Stimulated activated CD4-positive, alpha-beta T cell treated with anti-CD3 and anti-CD28 coated beads, Interleukin-12 subunit alpha, Interleukin-12 subunit beta, amount 100 ng/mL, for 24 hours (primary cell): ENCODE measurements at places on chromosomes 4 and X.

GRCh38 chr4:160836431-160836830 is 1327.4 kb downstream of the FSTL5 start:
- DNase-seq = no peak

DNA sequence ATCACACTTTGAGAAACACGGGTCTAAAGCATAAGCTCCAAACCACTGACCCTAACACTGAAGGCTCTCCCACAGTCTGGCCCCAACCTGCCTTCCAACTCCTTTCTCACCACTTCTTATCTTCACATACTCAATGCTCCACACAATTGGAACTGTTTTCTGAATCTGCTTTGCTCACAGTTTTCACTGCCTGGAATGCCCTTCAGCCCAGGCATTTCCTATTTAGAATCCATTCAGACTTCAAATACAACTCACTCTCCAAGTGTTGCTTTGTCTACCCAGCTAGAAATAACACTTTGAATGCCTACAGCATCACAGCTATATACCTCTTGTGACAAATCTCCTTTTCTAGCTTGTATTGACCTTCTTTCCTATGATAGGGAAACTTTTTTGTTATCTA is 10.2 kb downstream of the OTUD4 start:
- DNase-seq = no peak

- no peak for DNase-seq
Observed at GRCh38 chr4:83082777-83083176, 31.8 kb downstream of the PLAC8 start.

DNA sequence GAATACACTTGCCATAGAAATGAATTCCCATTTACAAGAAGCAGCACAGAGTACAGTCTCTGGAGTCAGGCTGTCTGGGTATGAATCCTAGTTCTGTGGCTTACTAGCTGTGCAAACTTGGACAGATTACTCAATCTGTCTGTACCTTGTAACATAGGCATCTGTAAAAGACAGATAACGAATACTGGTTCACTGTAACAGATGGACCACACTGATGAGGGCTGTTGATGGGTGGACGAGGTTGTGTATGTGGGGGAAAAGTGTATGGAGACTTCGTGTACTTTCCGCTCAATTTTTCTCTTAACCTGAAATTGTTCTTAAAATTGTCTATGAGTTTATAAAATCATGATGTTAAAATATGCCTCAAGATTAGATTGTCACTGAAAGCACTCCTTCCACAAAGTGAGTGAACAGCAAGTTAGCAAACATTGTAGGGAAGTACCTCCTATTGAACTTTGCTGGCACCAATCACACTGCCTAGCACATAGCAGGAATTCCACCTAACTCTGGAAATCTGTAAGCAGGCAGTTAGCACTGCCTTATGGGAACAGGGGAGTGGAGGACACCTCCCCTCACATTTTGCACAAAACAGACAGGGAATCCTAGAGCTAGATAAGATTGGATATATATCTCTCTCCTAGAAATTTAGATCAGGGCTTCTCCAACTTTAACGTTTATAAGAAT is 6.5 kb upstream of the EXOSC9 start:
- no peak for DNase-seq

DNA sequence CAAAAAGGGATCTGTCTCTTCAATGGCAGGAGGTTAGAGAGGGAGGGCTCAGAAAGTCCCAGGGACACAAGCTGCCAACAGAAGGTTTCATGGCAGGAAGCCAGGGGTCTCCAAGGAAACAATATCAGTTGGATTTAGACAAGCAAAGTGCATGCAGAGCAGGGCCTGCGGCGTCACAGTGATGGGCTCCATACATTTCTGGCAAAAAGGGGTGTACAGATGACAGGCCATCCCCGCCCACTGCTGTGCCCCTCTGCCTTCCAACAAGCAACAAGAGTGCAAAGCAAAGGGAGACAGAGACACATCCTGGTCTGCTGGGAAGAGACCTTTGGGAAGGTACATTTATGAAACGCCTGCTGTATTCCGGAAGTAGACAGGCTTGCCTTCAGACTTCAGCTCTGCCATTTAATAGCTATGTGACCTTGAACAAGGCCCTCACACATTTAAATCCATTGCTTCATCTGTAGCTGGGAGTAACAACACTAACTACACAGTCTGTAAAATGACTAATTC is 121.2 kb downstream of the AFAP1 start:
- DNase-seq = no peak

DNA sequence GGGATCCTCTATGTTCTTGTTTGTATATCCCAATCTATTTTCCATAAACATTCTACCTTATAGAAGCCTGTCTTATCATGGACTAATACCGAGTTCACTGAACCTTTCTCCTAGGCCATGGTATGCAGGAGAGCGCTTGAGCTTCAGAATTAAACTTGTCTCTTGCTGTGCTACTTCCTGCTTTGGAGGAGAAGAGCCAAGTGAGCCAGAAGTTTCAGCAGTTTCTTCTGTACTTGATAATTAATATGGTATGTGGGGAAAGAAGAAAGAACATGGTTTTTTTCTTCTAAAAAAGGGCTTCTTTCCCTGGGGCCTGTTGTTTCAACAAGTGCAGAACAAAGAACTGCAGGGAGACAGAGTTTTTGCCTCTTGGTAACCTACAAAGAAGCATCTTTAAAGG is 172.8 kb downstream of the ATG4A start:
- DNase-seq = no peak

- DNase-seq = no peak
Observed at GRCh38 chrX:22533898-22534297, 261.2 kb downstream of the CBLL2 start.

DNA sequence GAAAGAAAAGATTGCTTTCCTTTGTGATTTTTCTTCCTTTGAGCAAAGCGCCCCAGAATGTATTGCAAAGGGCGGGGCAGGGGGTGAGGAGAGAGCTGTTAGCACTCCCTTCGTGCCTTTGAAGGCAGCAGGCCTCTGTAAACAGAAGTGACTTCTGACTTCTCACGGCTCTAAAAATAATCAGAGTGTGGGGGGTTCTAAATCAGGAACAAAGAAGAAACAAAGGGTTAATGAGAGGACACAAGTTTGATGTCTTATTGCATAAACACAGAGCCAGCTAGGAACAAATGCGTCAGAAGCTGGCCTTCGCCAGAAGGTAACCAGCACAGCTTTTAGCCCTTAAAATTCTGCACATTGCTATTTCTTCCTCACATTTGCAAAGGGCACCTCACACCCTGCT is 626.2 kb downstream of the MID1IP1 start:
- DNase-seq = no peak

DNA sequence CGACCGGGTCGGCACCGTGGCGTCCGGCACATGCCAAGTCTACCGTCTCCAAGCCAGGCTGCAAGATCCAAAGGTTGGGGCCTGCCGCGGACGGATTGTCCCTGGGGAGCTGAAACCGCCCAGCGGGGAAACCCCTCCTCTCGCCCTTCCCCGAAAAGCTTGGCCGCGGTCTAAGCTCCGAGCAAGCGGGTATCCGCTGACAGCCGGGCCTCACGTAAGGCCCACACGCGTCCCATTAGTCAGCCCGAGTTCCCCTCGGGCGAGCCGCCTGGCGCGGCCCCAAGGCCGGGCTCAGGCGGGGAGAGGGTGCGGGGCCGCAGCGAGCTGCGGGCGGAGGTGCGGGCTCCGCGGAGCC is 6.8 kb upstream of the BCOR start:
- DNase-seq = no peak

DNA sequence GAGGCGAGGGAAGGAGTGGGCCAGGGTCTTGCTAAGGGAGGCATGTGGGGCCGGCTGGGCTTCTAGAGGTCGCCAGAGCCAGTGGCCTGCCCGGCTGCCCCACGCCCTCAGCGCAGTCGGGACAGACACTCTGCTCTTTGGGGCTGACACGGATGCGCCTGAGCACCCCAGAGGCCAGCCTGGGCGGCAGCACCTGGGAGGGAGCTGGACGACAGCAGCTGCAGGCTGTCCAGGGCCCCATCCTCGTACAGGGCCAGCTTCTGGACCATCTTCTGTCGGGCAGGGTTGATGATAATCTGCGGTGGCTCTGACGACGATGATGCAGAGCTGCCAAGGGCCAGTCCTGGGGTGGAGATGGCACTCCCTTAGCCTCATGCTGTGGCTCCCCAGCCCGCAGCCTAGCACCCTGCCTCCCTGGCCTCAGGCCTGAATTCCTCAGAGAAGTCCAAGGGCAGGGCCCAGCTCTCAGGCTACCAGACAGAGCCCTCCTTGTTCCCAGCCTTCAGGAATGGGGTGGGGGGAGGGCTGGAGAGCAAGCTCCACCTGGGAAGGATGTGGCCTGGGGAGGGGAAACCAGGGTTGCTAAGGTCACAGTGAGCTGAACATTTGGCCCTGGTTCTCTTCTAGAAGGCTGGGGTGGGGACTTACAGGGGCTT is 7.2 kb downstream of the IRAK1 start:
- DNase-seq = no peak

DNA sequence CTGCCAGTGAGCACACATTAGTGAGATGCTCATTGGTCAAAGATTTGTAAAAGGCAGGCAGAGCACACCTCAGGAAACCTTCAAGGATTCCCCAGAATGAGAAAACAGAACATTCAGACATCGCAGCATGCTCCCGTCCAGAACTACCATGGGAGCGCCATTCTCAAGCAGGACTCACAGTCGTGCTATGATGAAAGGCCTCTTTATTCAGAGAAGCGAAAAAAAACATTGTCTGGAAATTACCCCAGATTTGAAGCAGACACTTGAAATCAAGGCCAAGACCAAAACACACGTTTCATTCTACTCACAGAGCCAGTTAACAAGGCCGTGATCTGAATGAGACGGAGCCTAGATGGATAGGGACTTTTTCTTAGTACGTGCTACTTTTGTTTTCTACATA is 961.8 kb upstream of the TENM3 start:
- DNase-seq = no peak

GRCh38 chr4:108833046-108833445 is 70.2 kb upstream of the ETNPPL start:
- no peak for DNase-seq

DNA sequence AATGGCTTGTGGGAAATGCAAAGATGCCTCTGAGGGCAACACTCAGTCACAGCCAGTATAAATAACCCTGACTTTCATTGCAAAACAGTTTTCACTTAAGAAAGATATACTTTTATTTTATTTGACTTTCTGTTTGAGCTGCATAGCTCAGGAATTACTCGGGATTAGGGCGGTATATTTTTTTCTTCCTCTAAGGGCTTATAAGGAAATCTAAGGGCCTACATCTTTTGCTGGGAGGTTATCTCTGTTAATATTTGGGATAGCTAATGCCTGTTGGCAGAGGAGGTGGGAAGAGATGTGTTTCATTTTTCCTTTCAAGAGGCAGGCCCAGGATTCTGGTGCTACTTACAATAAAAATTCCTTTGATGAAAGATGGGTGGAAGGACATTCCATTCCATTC is 28.8 kb upstream of the EGFL6 start:
- DNase-seq = no peak

DNA sequence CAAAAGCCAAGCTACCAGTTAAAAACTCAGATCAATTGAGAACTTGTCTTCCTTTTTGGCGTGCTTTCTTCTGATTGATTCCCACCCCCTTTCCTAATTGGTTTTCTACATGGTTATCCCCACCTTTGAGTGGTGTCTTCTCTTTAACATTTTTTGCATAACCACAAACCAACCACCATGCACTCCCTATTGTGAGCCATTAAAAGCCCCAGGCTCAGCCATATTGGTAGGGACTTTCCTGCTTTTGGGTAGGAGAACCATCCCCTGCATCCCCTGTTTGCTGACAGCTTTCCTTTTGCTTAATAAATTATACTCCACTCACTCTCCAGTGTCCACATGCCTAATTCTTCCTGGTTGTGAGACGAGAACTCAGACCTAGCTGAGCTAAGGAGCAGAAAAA is 1651.4 kb upstream of the IGFBP7 start:
- no peak for DNase-seq

GRCh38 chrX:87006561-87006960 is 511.0 kb upstream of the KLHL4 start:
- DNase-seq = no peak

GRCh38 chrX:11908371-11908770 is 150.3 kb downstream of the MSL3 start:
- no peak for DNase-seq
